Caco-2 (cell line): ENCODE measurements at places on chromosomes 5 and 9. TPM values are rescaled to one million over a fixed set of nuclear protein-coding genes. Genes with fewer than 3 reads are reported as not detected.

The MORN5 gene
- not detected in 2 replicates for total RNA-seq

The PSMD5 gene
- total RNA-seq = 53.7 and 68.1 TPM in 2 replicates

The BAAT gene
- total RNA-seq = 1.1 and 1.3 TPM in 2 replicates

The CLTA gene
- total RNA-seq = 256 and 269 TPM in 2 replicates

The SRA1 gene
- total RNA-seq = 44.0 and 50.3 TPM in 2 replicates

The ZNF354C gene
- not detected in 2 replicates for total RNA-seq

The ADAMTSL1 gene
- not detected in 2 replicates for total RNA-seq

The FOXD4L3 gene
- total RNA-seq = 0.23 TPM in 1 of 2 replicates, not detected in the other

The EGFL7 gene
- total RNA-seq = 30.2 and 30.4 TPM in 2 replicates

DNA sequence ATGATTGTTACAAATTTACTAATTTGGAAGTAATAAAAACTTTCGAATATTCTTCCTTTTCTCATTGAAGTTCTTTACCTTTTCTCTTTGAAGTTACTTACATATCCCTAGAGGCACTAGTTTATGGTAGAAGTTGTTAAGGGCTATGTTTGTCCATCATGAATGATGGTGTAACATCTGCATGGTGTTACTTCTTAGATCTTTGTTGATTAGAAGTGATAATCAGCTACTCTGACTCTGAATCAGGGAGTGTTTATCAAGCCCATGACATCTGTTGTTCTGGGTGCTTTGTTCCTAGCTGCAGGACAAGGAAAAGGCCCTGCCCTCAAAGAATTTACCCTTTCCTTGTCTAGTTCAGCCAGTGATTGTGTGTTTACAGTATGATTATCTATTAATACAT is 32.9 kb downstream of the MAP3K1 start:
- no peak for DNase-seq

DNA sequence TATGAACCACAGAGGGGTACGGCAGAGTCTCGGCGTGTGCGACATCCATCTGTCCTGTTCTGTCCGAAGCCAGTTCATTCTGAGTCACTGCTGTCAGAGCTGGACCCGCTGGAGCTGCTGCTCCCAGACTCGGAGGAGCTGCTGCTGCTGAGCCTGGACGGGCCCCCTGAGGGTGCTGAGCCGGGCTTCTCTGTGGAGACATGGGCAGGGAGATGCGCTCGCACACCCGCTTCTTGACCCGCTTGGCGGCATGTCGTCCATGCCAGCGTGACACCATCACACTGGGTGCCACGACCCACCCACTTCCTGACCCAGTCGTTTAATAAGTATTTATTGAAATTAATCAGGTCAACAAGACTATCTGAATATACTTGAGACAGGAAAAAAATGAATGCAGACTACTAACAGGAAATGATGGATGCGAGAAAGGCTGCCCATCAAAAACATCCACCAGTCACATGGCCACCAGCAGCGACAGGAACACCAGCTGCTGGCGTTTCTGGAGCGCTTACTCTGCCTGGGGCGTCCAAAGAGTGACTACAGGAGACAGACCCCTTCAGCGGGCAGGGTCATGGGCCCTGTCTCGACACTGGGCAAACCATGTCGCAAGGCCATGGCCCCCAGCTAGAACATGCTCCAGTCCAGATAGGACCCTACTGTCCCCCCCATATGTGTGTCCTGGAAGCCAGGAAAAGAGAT is 8.4 kb downstream of the BRD3OS start:
- no peak for DNase-seq

DNA sequence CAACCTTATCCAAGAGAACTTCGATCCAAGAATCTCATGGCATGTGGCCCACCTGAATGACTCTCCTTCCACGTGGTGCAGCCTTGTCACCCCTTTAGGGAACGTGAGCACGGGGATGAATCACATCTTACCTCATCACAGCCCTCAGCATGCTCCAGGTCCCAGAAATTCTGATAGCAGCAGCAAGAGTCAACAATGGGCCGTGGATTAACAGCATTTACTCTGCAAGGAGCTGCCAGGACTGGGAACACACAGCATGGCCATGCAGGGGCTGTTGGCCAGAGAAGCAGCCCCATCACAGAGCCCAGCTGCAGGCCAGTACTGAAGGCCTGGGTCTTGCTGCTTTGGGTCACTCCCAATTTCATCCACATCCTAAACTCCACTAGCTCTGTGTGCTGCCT is 150.4 kb downstream of the C5orf15 start:
- no peak for DNase-seq

GRCh38 chr9:125428902-125429467 is 167.4 kb downstream of the GAPVD1 start:
- DNase-seq = no peak

DNA sequence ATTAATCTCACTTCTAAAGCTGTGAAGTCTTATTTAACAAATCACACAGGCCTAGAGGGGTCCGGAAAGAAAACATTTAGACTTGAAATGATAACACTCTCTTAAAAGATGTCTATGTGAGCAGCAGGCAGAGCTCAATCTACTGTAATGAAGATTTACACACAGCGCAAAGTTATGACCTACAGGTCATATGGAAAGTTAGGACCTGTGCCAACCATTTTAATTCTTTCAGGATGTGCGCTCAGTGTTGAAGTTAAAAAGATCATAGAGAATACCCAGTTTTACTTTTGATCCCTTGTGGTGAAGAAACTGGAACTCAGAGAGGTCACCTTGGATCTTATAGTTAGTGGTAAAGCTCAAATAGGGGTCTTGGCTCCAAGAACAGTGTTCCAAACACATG is 3.1 kb upstream of the CREBRF start:
- no peak for DNase-seq

- DNase-seq = no peak
These were observed 138.2 kb downstream of the MVB12B start for GRCh38 chr9:126464694-126465441.

- no peak for DNase-seq
These were observed 126.4 kb upstream of the ADAMTSL1 start for GRCh38 chr9:18347386-18348082.

DNA sequence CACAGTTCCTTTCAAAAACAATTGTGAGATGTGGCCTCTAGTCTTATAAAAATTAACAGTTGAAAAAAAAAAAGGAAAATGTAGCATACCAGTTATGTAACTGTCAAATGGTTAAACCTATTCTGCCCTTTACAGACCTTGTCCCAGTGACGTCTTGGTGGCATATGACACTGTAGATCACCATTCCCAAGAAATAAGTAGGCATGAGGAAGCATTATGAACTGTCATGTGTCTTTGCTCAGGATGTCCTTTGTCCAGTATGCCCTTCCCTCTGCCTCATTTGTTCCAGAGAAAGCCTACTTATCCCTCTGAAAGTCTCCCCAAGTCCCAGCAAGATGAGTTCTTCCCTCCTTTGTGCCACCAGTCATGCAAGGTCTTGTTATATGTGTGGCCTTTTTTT is 63.2 kb downstream of the PAM start:
- DNase-seq = no peak

- DNase-seq = no peak
These were observed 6.1 kb downstream of the TNFSF8 start for GRCh38 chr9:114924327-114924726.

DNA sequence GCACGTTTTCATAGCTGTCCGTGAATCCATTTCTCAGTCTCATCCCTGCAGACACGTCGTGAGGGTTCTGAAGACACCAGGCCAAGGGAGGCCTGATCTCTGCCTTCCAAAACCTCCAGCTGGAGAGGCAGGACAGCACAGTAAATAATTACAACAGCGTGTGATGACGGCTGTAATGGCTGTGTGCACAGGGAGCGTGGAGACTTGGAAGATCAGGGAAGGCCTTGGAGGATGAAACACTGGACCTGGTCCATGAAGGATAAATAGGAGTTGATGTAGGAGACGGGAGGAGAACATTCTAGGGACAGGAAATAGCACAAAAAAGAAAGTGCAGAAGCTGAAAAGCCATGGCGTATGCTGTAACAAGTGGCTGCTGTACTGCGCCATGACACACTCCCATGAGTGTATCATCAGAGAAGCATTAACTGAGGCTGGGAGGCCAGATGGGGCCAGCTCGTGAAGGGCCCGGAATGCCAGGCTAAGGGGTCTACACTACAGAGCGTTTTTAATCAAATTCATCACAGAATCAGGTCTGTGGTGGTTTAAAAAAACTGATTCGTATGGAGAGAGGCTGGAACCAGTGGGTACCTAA is 97.2 kb downstream of the CRB2 start:
- DNase-seq = no peak

DNA sequence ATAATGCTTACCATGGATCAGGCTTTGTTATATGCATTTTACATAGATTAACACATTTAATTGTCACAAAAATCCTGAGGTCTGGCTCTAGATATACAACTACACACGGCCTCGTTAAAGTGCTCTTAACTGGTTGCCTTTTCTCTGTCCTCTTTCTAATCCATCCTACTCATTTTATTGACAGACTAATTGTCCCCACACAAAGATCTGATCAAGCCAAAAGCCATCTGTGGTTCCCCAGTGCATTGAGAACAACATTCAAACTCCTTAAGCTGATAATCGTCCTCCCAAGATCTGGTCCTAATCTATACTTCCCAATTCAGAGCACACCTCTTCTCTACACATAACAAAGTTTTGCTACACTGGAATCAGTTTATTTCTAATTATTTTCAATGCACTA is 23.9 kb upstream of the PPP2R2B start:
- no peak for DNase-seq

DNA sequence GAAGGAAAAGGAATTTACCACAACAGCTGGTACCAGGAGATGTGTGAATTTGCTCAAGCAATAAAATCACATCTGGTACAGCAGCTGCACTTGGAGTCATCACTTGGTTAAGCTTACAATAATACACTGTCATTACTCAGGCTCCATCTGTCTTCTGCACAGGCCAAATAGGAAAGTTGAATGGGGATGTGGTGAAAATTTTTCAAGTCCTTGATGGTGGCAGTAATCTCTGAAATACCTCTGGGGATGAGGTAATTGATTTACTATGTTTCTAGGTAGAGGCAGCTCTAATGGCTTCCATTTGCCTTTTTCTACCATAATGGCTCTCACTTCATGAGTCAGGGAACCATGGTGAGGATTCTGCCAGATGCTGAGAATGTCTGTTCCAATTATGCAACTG is 206.8 kb upstream of the ATP10B start:
- DNase-seq = no peak

- no peak for DNase-seq
These were observed 199.6 kb downstream of the SMARCA2 start for GRCh38 chr9:2214707-2215106.

DNA sequence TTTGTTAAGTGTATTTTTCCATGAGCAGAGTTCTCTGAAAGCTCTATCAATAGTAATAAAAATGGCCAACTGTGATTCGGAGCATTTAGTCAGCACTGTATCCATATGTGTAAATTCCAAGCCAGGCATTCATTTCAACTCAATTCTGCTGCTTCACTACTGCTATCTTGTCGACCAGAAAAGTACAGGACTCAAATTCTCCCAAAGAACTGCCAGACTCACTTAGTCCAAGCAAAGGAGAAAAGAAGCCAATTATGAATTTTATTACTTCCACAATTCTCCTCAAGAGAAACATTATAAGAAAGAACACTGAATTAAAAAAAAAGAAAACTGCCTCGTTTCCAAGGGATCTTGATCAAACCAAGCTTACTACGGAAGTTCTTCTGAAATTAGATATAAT is 906.3 kb upstream of the DMAC1 start:
- no peak for DNase-seq

GRCh38 chr5:39226100-39226451 is 6.7 kb upstream of the FYB1 start:
- DNase-seq = no peak

DNA sequence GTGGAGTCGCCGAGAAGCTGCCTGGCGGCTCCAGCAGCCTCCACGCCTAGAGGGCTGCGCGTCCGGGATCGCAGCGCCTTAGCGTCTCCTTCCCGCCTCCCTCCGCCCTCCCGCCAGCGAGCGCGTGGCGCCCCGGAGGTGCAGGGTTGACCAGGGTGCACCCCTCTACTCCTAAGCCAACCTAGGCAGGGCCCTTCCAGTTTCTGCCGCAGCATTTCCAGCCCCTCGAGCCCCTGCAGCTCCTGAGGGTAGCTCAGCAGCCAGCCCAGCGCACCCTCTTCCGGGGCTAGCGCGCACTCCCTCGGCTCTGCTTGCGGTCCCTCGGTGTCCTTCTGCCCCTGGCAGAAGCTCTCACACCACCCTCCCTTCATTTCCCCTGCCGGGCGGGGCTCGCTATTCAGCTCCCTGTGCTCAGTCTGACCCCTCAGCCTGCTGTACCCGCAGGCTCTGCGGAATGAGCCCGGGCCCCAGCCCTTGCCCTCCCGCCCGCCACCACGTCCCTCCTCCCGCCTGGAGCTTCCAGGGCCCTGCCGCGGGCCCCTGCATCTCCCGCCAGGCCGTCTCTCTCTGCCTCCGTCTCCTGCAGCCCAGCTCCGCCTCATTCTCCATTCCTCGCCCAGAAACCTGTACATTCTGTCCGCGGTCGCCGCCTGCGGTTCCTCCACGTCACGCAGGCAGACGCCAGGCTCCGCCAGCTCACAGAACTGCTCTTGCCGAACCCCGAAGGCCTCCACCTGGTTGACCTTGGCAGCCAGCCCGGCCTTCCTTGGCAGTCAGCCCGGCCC is 61.8 kb downstream of the SPATA31C2 start:
- DNase-seq = peak; percentile 50

GRCh38 chr5:177368869-177369644 is 11.3 kb downstream of the RGS14 start:
- DNase-seq = peak; percentile 69

GRCh38 chr9:112694706-112695555 is 23.0 kb downstream of the INIP start:
- DNase-seq = no peak

GRCh38 chr9:129958796-129959195 is 84.2 kb downstream of the FNBP1 start:
- DNase-seq = no peak

GRCh38 chr5:180810959-180811622 is 8.5 kb upstream of the MGAT1 start:
- DNase-seq = no peak

DNA sequence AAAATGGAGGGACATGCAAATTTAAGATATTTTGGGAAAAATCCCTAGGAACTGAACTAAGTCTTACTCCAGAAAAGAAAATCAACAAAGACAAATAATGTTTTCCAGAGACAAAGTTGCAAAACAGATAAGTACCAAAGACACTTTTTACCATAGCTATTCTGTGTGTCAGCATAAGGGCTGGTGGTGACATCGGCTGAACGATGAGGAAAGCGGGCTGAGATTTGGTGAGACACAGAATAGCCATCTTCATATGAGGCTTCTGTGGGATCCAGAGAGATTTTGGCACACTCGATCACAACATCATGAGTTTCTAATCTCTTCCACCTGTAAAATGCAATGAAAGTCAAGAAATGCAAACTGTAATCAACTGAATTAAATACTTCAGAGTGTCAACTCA is 32.3 kb downstream of the TSC1 start:
- DNase-seq = no peak

- DNase-seq = no peak
These were observed 137.2 kb upstream of the FST start for GRCh38 chr5:53343187-53343586.
